IMR-90 (cell line): ENCODE measurements at places on chromosomes 1 and 21.

GRCh38 chr1:40691538-40692428 is at the start of gene NFYC:
Gene NFYC, plus strand, starts transcription at chr1:40691704. Its CDS starts 47,140 bp downstream, at chr1:40738844.
- H3K27me3 ChIP-seq: no peaks in the 10 kb centered on the region
- H3K36me3 ChIP-seq: no peaks in the 10 kb centered on the region
- H3K4me1 ChIP-seq: no peaks in the 10 kb centered on the region
- peak within 1 kb of the TSS; percentile 70 for H3K4me3 ChIP-seq

- no peaks in the 10 kb centered on the region for H3K27me3 ChIP-seq
- H3K36me3 ChIP-seq: no peaks in the 10 kb centered on the region
- DNase-seq: peak; percentile 33
- no peak overlapping the region for H3K27ac ChIP-seq
- no peak overlapping the region for H3K4me3 ChIP-seq
- peaks cover 12% of the 10 kb centered on the region for H3K4me1 ChIP-seq
These were observed 79.6 kb downstream of the ST3GAL3 start for GRCh38 chr1:43786960-43787359.

GRCh38 chr1:207414606-207415108 is 39.5 kb upstream of the CR2 start:
- peaks cover 9% of the 10 kb centered on the region for H3K27me3 ChIP-seq
- H3K4me1 ChIP-seq: no peaks in the 10 kb centered on the region
- H3K4me3 ChIP-seq: no peak overlapping the region
- no peak overlapping the region for H3K27ac ChIP-seq
- H3K36me3 ChIP-seq: no peaks in the 10 kb centered on the region

GRCh38 chr1:225883616-225884265 is 1.6 kb upstream of the TMEM63A start:
- no peak for DNase-seq
- no peak overlapping the region for H3K27ac ChIP-seq
- no peaks in the 10 kb centered on the region for H3K27me3 ChIP-seq
- H3K36me3 ChIP-seq: no peaks in the 10 kb centered on the region; the same call in 1 of the 2 replicates
- H3K4me1 ChIP-seq: peaks cover 12% of the 10 kb centered on the region; the same call in 1 of the 2 replicates

GRCh38 chr21:46215436-46216131 is 13.0 kb downstream of the LSS start:
- no peak for DNase-seq
- peaks cover 40% of the 10 kb centered on the region for H3K36me3 ChIP-seq
- H3K4me1 ChIP-seq: no peaks in the 10 kb centered on the region
- no peak overlapping the region for H3K4me3 ChIP-seq

DNA sequence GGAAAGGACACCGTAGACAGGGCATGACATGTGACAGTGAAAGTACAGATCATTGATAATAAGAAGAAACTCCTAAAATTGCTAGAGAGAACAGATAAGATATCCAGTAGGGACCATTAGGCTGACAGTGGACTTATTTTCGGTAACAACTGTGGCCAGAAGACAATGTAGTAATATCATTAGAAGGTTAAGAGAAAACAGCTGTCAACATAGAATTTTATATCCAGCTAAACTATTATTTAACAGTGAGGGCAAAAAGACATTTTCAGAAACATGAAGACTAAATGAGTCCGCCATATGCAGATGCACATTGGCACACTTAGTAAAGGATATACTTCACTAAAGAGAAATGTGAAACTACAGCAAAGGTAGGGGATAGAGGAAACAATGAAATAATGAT is 95.4 kb upstream of the GUCA2B start:
- H3K27me3 ChIP-seq: no peaks in the 10 kb centered on the region
- H3K4me1 ChIP-seq: no peaks in the 10 kb centered on the region
- no peak overlapping the region for H3K4me3 ChIP-seq
- DNase-seq: no peak
- H3K36me3 ChIP-seq: no peaks in the 10 kb centered on the region

GRCh38 chr1:208437401-208437800 is 193.2 kb upstream of the PLXNA2 start:
- no peaks in the 10 kb centered on the region for H3K36me3 ChIP-seq
- DNase-seq: peak; percentile 6
